NCI-H1092 treated with DMSO at 0.1 percent for 48 hours (cell line): ENCODE measurements at places on chromosomes 6 and 20.

- peak; percentile 1 for DNase-seq
Observed at GRCh38 chr6:125519367-125519766, 217.6 kb upstream of the HDDC2 start.

- no peak for DNase-seq
Observed at GRCh38 chr6:145715426-145715825, 19.9 kb downstream of the EPM2A start.

- no peak for DNase-seq
Observed at GRCh38 chr6:160500639-160501038, 152.5 kb downstream of the SLC22A3 start.

- DNase-seq: no peak
Observed at GRCh38 chr6:43396408-43397149, 27.1 kb upstream of the ZNF318 start.

- DNase-seq: no peak
Observed at GRCh38 chr20:51272401-51272800, 249.5 kb upstream of the KCNG1 start.

DNA sequence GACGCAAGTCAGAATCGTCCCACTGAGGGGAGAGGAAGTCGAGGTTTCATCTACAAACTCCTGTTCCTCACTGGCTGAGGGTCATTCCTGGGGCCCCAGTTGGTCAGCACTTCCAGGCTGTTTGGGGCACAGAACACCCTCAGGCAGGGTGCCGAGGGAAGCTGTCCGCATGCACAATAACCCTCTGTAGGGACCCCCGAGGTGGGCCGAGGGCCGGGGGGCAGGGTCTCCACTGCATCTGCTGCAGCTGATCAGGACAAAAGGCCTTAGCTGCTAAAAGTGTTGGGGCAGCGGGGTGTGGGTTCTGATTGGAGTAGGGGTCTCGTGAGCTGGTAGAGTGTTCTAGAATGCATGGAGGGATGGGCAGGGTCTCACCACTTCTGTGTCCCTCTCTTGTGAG is 125.1 kb downstream of the TOX2 start:
- no peak for DNase-seq

DNA sequence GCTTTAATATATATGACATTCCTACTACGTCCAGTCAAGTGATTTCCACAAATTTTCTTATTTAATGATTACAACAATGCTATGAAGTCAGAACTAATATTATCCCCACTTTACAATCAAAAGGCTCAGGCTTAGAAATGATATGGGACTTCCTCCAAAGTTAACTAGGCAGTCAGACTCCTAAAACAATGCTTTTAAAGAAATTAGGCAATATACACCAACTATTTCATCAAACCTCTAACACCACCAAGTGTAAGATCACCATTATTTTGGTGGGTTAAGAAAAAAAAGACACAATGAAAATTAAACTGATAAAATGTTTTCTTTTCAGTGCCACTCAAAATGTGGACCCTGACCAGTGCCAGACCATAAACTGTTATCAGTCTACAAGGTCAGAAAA is 256.1 kb upstream of the RUNX2 start:
- no peak for DNase-seq

GRCh38 chr20:48574383-48574782 is 253.4 kb downstream of the PREX1 start:
- no peak for DNase-seq

DNA sequence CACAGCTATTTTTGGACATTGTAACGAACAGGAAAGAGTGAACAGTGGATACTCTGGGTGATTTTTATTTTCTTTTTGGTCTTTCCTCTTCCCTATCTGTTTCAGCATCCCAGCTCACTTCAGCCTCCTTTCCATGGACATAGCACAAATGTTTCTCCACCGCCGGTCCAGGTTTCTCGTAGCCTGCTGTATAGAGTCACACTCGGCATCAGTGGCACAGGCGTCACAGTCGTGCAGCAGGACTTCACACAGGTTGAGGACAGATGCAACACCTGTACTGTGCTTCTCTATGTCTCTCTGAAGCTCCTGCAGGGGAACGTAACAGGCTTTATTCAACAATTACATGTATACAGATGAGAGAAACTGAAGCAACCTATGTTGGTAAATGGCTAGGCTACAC is 348.3 kb downstream of the ESR1 start:
- DNase-seq: no peak

GRCh38 chr6:49847014-49847413 is 19.3 kb downstream of the CRISP1 start:
- DNase-seq: no peak

DNA sequence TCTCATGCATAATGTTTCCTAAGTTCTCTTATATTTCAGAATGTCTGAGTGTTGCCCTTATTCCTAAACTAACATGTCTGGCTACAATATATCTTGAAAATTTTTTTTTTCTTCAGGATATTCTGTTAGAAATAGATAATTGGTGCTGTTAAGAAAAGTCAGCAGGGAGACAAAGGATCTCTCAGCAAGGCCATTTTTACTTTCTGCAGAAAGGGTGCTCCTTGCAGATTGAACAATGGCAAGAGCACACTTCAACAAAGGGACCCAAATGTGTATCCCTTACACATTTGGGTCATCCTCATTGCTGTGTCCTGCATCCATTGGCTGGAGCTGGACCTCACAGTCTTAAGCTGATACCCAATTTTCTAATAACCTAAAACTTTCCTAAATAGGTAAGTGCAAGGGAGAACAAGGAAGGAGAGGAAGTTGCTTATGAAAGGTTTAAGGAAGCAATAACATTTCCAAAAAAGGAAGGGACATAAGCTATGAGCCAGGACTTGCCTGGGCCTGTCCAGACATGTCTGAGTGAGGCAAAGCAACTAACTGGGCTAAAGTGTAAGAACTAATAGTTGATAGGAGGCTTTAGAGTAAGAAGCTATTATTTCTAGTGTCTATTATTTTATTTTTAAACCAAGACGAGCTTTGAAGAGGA is 429.6 kb downstream of the BCKDHB start:
- no peak for DNase-seq

GRCh38 chr6:71091167-71091566 is 134.3 kb upstream of the B3GAT2 start:
- DNase-seq: no peak

DNA sequence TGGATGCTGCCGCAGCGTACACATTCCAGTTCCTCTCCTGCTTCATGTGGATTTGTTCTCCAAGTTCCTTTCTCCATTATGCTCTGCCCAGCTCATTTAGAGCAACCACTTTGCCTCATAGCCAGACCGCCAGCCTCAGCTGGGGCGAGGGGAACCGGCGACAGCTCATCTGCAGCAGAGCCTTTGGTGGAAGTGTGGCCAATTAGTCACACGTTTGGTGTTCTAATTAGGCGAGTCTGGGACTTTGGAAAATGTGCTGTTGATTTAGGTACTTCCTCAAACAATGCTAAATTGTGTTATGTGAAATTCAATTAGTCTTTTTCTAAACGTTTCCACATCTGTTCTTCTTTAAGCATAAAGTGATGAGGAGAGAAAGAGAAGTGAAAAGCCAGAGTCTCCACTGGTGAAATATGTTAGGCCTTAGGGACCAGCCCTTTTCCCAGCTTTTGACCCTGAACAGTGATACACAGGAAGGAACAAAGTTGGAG is 217.9 kb downstream of the TBX18 start:
- no peak for DNase-seq

DNA sequence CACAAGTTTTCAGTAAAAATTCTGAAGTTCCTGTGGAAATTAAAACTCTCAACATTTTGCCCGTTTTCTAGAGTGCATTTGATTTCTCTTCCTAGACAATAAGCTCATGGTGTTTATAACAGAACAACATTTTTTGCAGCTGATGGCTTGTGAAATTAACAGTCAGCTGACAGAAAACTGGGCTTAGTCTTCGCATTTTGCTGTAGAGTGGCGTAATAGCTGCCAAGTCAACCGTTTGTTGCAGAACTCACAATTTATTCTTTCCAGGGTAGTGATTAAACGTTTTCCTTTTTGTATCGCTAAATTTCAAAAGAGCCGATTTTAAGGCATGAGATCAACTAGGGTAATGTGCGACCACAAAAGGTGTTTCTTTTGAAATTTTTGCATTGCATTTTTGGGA is 1.4 kb downstream of the SPO11 start:
- no peak for DNase-seq

DNA sequence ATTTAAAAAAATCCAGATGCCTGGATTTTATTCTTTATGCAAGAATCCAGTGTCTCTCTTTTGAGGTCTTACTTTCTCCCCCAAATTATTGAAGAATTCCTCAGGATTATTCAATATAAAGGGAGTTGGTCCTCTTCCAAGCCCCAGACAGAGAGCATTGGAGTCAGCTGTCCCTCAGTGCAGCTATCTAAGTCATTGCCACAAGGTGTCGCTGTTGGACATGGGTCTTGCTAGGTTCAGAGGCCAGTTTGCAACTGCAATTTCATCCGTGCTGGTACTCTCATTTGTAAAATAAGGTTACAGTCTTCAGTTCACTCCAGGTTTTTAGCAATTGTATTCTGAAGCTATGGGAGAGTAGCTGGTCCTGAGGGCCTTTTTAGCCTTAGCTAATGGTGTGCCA is 27.8 kb downstream of the CCN2 start:
- peak; percentile 0 for DNase-seq

DNA sequence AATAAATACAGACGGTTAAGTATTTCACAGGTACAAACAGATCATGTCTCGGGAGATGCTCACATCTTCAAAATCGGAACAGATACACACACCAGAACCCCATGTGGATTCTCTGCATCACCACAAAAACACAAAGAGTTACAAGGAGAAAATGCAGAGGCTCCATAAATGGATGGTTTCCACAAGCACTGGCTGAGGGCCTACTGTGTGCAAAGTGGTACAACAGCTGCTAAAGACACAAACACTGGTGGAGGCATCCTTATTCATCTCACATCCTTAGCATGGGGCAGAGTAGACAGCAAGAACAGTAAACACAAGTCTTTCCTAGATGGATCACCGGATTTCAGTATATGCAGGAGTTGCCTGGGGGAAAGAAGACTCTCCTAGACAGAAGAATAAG is 88.8 kb downstream of the DTNBP1 start:
- DNase-seq: no peak

DNA sequence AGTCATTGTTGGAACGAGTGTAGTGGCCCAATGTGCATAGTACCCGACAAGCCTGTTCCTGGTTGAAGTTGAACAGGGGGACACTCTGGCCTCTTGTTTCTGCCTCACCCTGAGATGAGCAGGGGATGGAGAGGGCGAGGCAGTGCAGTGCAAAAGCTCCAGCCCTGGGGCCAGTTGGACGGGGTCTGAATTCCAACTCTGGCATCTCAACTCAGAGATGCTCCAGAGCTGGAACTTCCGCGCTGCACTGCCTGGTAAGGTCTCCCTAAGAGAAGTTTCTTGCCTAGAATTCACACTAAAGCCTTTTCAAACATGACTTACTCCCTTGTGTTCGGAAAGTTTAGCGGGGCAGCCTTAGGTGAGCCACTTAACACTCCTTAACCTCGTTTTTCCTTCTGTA is 72.3 kb upstream of the SLC22A1 start:
- DNase-seq: no peak

DNA sequence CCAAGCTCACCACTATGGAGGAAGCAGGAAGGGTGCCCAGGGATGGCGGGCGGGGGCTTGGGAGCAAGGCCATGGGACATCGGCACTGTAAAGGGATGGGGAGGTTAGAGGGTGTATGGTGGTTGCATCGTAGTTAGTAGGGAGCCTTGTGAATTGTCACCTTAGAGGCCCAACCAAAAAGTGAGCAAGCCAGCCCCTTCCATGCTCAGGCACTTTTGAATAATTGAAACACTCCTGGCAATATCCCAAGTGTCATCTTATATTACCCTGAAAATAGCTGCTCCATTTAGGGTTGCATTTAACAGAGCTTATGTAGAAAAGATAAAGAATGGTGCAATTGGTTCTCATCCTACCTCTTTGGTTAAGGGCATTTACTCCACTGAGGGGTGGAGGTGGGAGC is 169.2 kb downstream of the SAMD5 start:
- DNase-seq: no peak

- no peak for DNase-seq
Observed at GRCh38 chr20:59318201-59318790, 17.9 kb downstream of the EDN3 start.

DNA sequence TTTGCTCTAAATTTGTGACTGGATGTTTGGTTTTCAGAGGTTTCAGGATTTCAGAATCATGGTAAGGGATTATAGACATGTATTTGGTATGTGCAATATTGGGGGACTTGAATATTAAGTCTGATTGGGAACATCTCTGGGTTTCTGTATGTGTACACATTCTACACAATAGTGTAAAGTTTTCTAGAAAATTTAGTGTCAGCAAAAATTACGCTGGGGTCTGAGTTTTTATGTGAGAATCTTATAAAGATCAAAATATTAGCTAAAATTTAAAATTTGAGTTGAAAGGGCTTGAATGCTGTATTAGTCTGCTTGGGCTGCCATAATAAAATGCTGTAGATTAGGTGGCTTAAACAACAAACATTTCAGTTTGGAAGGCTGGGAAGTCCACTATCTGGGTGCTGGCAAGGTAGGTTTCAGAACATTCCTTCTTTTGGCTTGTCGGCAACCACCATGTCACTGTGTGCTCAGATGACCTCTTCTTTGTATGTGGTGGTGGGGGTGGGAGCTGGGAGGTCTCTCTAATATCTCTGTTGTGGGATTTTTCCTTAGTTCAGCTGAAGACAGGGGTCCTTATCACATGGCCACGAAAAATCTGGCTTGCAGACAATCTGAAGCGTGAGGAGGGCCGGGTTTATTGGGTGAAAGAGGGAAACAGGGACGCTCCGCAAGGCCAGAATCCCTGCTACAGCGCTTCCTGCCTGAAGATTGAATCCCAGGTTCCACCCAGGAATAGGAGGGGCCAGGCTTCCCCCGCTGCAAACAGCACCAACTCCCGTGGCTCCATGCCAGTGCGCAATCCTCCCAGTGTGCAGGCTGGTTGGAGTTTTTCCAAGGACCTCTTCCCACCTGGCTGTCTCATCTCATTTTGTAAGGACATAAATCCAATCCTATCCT is 299.7 kb downstream of the PLCB1 start:
- DNase-seq: peak; percentile 94

DNA sequence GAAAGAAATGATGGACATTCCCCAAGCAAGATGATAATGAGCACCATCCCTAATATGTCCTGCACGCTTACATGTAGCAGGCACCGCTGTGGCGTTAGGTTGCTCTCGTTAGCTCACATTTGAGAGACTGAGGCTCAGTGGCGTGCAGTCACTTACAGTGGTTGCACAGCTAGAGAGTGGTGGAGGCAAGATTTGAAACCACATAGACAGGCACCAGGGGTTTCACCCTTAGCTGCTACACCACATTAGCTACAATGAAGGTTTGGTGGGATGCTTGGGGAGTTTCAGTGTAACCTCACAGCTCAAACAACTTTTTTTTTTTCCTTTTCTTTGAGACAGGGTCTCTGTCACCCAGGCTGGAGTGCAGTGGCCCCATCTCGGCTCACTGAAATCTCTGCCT is 3.7 kb downstream of the COX4I2 start:
- DNase-seq: no peak

- no peak for DNase-seq
Observed at GRCh38 chr6:150391890-150392289, 23.1 kb downstream of the IYD start.

DNA sequence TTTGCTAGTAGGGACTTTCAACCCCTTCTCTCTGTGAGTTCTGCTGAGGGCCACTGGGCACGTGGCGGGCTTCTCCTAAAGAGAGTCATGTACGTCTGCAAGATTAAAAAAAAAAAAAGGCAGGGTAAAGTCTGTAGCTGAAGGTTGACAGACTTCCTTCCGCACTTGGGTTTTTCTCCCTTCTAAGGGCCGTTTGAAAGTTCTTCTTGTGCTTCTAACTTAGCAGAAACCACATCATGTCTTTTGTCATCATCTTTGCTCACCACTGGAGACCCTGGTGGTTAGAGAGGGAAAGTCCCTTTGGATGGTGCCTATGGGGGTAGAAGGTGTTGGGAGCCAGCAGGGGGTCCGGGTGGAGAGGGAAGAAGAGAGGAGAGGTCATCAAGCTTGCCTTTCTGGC is 31.4 kb downstream of the PRDM1 start:
- DNase-seq: no peak

GRCh38 chr20:41095110-41095969 is 42.0 kb upstream of the PLCG1 start:
- peak; percentile 38 for DNase-seq
